Mesenchymal stem cell (in vitro differentiated cells and primary cell): ENCODE measurements at places on chromosomes 5 and 9.

GRCh38 chr9:91073811-91074771 lies 272.5 kb downstream of the SYK start:
- H3K36me3 ChIP-seq, result no peaks in the 10 kb centered on the region
- H3K4me3 ChIP-seq, result no peak overlapping the region
- DNase-seq, result no peak
- H3K27me3 ChIP-seq, result no peaks in the 10 kb centered on the region

GRCh38 chr9:129869585-129870501 lies 34.6 kb downstream of the USP20 start:
- no peak overlapping the region for H3K27ac ChIP-seq
- H3K36me3 ChIP-seq, result peaks cover 45% of the 10 kb centered on the region
- no peak for DNase-seq
- H3K4me3 ChIP-seq, result no peak overlapping the region

- no peaks in the 10 kb centered on the region for H3K36me3 ChIP-seq
- H3K4me3 ChIP-seq, result no peak overlapping the region
- H3K4me1 ChIP-seq, result no peaks in the 10 kb centered on the region
- DNase-seq, result peak; percentile 60
- no peak overlapping the region for H3K27ac ChIP-seq
Observed at GRCh38 chr5:88938488-88938887, 55.5 kb upstream of the MEF2C start.

DNA sequence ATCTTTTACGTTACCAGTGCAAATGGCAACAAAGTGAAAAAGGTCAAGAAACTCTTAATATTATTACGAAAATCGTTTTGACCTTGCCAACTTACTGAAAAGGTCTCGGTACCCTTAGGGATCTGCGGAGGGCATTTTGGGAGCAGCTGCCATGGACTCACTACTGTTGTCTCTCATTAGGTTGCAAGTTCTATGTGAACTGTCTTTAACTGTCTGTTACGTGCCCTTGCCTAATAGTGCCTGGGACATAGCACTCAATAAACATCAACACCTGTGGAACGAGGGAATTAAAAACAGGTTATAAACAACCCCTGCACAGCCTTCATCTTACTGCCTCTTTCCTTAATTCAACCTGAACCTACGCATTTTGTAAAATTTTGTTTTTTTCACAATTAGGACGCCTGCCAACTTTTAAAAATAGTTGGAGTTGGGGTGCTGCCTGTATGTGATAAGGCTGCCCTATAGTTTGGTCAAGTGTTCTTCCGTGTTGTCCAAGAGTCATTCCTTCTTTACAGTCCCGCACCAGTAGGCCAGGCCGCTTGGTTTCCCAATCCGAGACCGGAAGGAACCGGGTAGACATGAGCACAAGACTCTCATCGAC lies 527 bp upstream of the SREK1 start:
- H3K27me3 ChIP-seq, result no peaks in the 10 kb centered on the region
- peak overlapping the region; percentile 92 for H3K27ac ChIP-seq

DNA sequence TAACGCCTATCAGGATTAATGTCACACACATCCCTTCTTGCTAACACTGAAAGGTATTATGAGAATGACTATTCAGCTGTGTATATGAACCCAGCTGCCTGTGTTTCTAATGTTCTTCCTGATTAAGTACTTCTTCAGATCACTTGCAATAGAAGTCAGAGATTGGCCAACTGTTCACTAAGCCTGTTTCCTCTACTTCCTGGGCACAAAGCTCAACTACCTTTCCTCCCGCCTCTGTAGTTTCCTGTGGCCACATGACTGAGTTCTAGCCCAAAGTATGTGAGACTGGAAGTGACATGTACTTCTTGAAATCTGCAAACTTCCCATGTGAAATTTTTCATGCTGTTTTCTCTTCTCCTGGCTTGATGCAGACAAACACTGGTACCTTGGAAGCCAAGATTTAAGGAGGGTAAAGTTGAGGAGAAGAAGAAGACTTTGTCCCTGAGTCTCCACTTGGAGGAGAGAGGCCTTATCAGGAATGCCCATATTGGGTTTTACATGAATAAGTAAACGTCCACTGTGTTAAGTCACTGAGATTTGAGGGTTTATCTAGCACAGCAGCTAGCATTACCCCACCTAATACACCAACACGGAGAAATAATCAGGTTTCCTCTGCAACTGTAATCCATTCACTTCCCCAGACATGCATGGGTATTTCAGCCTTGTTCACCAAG lies 58.6 kb downstream of the SLIT3 start:
- H3K27ac ChIP-seq, result no peak overlapping the region
- H3K4me3 ChIP-seq, result no peak overlapping the region
- no peaks in the 10 kb centered on the region for H3K27me3 ChIP-seq
- H3K4me1 ChIP-seq, result no peaks in the 10 kb centered on the region
- no peak for DNase-seq

GRCh38 chr5:93289942-93290341 lies 291.1 kb downstream of the NR2F1-AS1 start:
- no peak overlapping the region for H3K27ac ChIP-seq
- no peaks in the 10 kb centered on the region for H3K27me3 ChIP-seq
- no peaks in the 10 kb centered on the region for H3K4me1 ChIP-seq
- no peaks in the 10 kb centered on the region for H3K36me3 ChIP-seq
- no peak overlapping the region for H3K4me3 ChIP-seq

DNA sequence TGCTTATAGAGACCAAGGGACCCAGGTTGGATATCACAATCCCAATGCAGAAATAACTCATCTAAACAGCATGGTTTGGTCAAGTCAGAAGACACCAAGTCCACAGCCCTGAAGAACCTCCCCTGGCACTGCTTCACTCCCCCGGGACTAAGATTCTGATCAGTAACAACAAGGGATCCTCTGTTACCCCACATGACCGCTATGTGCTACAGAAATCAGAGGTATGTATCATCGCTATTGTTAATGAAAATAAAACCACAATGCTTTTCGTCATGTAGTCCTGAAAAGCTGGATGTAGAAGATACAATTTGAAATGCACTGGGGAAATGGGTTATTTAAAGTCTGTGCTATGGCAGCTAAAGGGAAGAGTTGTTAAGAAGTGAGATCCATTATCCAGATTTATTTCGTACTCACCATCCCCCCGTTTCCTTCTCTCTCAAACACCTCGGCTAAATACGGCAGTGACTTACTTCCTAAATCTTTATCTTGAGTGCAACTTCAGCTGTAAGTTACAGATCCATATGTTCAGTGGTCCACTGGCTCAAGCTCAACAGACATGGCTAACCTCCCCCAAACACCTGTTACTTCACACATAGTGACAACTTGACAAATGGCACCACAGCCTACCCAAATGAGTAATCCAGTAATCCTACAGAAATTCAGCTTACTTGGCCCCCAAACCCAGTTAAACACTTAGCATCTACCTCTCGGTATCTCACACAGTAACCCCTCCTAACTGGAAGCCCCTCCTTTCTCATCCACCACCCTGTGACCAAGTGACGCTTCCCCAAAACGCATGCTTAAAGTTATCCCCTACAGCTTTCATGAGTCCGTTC lies 129.2 kb downstream of the MYO10 start:
- DNase-seq, result no peak
- H3K4me1 ChIP-seq, result peaks cover 8% of the 10 kb centered on the region
- no peaks in the 10 kb centered on the region for H3K36me3 ChIP-seq
- no peaks in the 10 kb centered on the region for H3K27me3 ChIP-seq
- H3K27ac ChIP-seq, result no peak overlapping the region
- no peak overlapping the region for H3K4me3 ChIP-seq

DNA sequence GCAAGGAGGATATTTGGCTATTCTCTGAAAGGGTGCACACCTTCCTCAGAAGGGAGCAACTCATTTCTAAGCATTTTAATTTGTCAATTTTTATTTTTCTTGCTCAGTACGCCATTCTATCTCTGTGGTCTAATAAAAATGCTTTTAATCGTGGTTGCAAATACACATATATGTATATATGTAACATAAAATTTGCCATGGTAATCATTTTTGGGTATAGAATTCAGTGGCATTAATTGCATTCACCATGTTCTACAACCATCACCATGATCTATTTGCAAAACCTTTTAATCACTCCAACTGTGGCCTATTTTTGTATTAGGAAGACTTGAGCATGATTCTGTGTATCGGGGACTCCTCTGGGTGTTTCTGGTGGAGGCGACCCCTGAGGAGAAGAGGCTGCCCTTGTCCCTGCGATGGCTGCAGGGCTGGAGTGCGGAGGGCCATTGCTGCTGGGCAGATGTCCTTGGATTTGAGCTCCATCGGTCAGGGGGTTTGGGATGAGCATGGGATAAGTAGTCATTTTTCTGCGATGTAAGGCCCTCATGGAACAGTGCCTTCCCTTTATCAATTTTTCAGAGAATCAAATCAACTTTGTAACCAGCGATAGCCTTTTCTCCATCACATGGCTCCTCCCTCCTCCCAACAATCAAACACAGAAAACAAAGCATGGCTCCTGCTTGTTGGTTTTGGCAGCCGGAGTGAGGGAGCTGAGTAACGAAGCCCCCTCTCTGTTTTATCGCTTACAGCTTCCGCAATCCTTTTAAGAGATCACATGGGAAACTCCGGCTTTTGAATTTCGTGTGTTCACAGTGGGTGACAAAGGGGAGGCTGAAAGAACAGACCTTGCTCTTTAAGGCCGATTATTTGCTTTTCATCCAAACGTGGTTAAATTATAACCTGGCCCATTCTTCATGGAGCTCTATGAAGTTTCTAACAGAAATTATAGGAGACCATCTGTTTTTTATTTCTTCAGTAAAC lies 187.3 kb downstream of the TENT4A start:
- no peak overlapping the region for H3K27ac ChIP-seq
- no peaks in the 10 kb centered on the region for H3K27me3 ChIP-seq
- no peaks in the 10 kb centered on the region for H3K36me3 ChIP-seq
- no peak for DNase-seq
- H3K4me1 ChIP-seq, result no peaks in the 10 kb centered on the region

DNA sequence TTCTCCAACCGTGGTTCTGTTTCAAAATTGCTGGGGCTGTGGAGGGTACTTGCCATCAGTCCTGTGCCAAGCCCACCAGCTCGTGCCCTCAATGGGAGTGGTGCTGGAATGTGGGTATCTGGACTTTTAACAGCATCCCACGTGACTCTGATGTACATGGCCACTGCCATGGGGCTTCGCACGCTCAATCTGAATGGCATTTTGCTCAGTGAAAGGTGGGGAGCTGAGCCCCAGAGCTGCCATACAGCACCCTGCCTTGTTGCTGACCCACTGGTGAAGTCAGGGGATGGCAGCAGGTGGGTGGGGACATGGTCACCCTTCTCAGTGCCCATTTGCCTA lies 16.6 kb upstream of the SYNPO start:
- no peaks in the 10 kb centered on the region for H3K36me3 ChIP-seq
- no peak for DNase-seq
- peaks cover 22% of the 10 kb centered on the region for H3K4me1 ChIP-seq
- H3K27ac ChIP-seq, result no peak overlapping the region

GRCh38 chr9:93955981-93956784 lies 1.0 kb upstream of the BARX1 start:
- H3K4me3 ChIP-seq, result no peak overlapping the region
- no peak for DNase-seq
- H3K27ac ChIP-seq, result no peak overlapping the region
- H3K27me3 ChIP-seq, result peaks cover 95% of the 10 kb centered on the region
- no peaks in the 10 kb centered on the region for H3K36me3 ChIP-seq

DNA sequence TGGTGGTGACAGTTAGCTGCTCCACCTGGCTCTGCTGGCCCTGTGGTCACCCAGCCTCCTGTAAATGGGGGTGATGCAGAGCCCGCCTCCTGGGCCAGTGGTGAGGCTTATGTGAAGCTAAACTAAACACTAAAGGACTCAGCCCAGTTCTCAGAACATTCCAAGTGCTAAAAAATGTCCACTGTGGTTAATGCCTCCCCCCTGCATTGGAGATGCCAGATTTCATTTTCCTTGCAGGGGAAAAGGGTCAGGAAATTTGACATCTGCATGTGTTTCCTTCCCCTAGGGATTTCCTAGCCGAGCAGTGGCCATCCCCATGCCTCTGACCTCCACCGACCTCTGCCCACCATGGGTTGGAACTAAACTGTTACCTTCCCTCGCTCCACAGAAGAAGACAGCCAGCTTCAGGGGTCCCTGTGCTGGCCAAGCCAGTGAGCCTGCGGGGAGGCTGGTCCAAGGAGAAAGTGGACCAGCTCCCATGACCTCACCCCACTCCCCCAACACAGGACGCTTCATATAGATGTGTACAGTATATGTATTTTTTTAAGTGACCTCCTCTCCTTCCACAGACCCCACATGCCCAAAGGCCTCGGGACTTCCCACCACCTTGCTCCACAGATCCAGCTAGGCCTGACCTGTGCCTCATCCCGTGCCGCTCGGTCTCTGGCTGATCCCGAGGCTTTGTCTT lies 13.0 kb downstream of the CD74 start:
- H3K36me3 ChIP-seq, result peaks cover 78% of the 10 kb centered on the region
- peaks cover 2% of the 10 kb centered on the region for H3K4me1 ChIP-seq
- H3K27ac ChIP-seq, result no peak overlapping the region
- H3K27me3 ChIP-seq, result no peaks in the 10 kb centered on the region
- H3K4me3 ChIP-seq, result no peak overlapping the region

DNA sequence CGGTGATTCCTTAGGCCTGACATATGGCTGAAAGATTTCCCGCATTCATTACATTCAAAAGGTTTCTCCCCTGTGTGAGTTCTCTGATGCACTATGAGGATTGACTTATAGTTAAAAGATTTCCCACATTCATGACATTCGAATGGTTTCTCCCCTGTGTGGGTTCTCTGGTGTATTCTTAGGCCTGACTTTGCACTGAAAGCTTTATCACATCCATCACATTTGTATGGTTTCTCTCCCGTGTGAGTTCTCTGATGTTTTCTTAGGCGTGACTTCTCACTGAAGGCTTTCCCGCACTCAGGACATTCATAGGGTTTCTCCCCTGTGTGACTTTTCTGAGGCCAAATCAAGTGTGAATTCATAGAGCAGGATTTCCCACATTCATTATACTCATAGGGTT lies 35.8 kb downstream of the ZNF782 start:
- H3K4me3 ChIP-seq, result peak overlapping the region; percentile 58
- H3K27me3 ChIP-seq, result no peaks in the 10 kb centered on the region
- DNase-seq, result peak; percentile 19
- H3K4me1 ChIP-seq, result no peaks in the 10 kb centered on the region
- no peak overlapping the region for H3K27ac ChIP-seq
- peaks cover 6% of the 10 kb centered on the region for H3K36me3 ChIP-seq

- no peaks in the 10 kb centered on the region for H3K36me3 ChIP-seq
- peak overlapping the region; percentile 22 for H3K4me3 ChIP-seq
- no peak for DNase-seq
- H3K27me3 ChIP-seq, result peaks cover 78% of the 10 kb centered on the region
Observed at GRCh38 chr9:98708103-98708932, 417 bp downstream of the GABBR2 start.

DNA sequence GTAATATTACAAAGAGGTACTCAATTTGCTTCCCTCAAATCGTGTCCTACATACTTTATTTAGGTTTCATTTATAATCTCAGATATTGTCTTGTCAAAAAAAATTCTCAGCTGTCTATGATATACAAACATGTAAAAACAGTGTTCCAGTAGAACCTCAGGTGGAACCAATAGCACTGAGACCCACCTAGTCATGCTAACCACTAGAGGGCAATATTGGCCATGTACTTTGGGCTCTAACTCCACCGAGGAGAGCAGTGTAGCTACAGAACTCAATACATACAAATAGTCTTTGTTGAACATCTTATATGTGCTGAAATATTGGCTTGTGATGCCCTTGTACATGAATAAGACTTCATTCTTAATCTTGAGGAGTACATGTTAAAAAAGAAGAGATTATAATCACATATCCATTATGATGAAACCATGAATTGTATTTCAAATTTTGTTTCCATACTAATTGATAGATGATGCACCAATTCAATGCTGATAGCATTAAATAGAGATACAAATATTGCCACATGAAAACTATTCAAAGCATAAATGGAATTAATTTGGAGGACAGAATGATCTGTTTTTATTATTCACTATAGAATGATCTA lies 71.2 kb upstream of the CNTLN start:
- no peak overlapping the region for H3K4me3 ChIP-seq
- no peaks in the 10 kb centered on the region for H3K27me3 ChIP-seq
- peak; percentile 52 for DNase-seq
- H3K27ac ChIP-seq, result no peak overlapping the region
